ENCODE measurements at places on chromosomes 13 and 19.

DNA sequence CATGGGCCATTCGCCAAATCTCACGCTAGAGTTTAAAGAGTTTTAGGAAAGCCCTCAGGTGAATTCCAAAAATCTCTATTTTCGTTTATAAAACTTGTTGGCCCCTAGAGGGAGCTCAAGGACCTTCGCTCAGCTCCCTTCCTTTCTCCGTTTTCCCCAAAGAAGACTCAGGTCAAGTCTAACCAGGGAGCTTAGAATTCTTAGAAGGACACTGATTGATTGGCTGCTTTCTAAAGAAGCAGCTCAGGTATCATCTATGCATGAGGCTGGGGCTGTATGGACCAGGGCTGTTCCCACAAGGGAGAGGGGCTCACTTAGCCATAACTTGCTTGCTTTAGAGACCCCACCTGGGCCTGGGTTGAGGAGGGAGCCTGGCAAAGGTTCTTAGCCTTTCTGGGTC, 20.5 kb downstream of the DZIP1 start:
- DNase-seq, result no peak

DNA sequence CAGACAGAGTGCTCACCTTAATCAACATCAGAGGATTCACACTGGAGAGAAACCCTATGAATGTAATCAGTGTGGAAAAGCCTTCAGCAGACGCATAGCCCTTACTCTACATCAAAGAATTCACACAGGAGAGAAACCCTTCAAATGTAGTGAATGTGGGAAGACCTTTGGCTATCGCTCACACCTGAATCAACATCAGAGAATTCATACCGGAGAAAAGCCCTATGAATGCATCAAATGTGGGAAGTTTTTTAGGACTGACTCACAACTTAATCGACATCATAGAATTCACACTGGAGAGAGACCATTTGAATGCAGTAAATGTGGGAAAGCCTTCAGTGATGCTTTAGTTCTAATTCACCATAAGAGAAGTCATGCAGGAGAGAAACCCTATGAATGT, 18.3 kb downstream of the ZNF527 start:
- no peak for DNase-seq

DNA sequence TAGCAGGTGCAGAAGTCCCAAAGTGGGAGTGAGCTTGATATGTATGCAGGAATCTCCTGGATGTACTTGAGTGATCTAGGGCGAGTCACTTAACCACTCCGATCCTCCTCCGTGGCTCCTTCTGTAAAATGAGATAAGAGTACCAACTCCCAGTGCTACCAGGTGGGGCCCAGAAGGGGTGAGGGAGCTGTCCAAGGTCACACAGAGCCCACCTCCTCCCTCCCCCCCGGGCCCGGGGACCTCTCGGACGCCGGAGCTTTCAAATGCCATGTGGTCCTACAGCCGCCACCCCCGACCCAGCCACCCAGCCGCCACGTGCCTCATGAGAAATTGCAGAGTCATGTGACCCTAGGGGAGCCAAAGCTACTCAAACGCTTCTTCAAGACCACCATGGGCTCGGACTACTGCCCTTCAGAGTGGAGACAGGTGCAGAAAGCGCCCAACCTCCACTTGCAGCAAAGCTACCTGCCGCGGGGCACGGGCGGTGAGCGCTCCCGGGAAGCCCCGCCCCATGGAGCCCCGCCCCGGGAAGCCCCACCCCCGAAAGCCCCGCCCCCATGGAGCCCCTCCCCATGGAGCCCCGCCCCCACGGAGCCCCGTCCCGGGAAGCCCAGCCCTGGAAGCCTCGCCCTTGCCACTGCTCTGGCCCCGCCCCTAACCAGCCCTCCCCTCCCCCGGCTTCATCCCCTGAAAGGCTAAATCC, 10.1 kb upstream of the ZNF358 start:
- no peak for DNase-seq

- no peak for DNase-seq
These were observed 19.0 kb downstream of the OLFM2 start for GRCh38 chr19:9917321-9917720.

- no peak for DNase-seq
These were observed 23.1 kb downstream of the KLF2 start for GRCh38 chr19:16347706-16348105.

GRCh38 chr19:47658431-47659348, 49.8 kb downstream of the BICRA start:
- DNase-seq, result no peak

GRCh38 chr13:99191336-99191899, 9.2 kb upstream of the UBAC2 start:
- DNase-seq, result no peak

GRCh38 chr19:6455924-6456323, 3.7 kb downstream of the SLC25A23 start:
- DNase-seq, result no peak

- DNase-seq, result no peak
These were observed 11.2 kb downstream of the UNC13A start for GRCh38 chr19:17677002-17677401.

DNA sequence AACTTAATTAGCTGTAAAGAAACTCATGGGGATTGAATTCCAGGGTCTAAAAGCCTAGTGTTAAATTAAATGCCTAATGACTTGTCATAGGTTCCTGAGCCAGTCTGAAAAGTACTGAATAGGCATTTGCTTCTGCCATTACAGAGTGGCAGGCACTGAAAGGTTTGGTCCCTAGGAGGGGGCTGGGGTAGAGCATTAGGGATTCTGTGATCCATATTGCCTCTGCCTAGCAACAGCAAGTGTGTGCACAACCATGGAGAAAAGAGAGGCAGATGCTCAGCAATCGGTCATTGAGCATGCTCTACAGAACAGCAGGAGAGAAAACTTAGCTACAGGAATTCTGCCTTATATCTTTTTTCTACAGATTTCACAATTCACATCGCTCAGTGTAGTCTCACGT, 133.5 kb downstream of the TRPC4 start:
- no peak for DNase-seq

All from stimulated activated effector memory CD8-positive, alpha-beta T cell treated with anti-CD3 and anti-CD28 coated beads, Interleukin-12 subunit alpha, Interleukin-12 subunit beta, amount 100 ng/mL, for 72 hours (primary cell).